RWPE1 (cell line): ENCODE measurements at places on chromosomes 2 and 18.
A peak's percentile ranks its signal among the peaks of the same experiment; 100 is the strongest.

GRCh38 chr18:63307551-63308200 lies 11.9 kb downstream of the BCL2 start:
- DNase-seq, result no peak

GRCh38 chr2:86300496-86300895 lies 36.9 kb downstream of the REEP1 start:
- DNase-seq, result no peak

DNA sequence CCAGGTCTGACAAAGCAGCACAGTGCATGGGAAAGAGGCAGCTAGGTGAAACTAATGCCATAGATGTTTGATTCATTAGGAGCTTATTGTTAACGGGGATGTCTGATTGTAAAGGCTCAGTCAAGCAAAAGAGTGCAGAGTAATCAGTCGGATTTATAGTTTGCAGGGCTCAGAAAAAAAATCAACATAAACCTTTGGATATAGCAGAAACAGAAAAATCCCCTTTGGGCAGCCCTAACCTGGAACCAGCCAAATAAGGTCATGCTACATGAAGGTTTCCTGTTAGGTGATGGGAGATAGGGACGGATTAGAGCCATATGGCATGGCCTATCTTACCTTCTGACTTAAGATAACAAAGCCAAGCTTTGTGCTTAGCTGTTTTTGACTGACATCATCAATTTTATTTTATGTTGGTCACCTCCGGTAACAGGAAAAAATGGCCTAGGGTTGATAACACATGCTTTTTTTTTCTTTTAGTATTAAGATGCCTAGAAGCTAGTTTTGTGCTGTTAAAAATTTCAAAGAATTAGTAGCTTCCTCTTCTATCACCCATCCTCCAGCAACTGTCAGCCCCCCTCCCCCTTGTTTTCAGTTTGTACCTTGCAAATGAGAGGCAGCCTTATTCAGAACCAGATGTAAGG lies 60.7 kb upstream of the ZEB2 start:
- DNase-seq, result no peak

GRCh38 chr2:186485576-186485870 lies 537 bp upstream of the ZC3H15 start:
- DNase-seq, result no peak

DNA sequence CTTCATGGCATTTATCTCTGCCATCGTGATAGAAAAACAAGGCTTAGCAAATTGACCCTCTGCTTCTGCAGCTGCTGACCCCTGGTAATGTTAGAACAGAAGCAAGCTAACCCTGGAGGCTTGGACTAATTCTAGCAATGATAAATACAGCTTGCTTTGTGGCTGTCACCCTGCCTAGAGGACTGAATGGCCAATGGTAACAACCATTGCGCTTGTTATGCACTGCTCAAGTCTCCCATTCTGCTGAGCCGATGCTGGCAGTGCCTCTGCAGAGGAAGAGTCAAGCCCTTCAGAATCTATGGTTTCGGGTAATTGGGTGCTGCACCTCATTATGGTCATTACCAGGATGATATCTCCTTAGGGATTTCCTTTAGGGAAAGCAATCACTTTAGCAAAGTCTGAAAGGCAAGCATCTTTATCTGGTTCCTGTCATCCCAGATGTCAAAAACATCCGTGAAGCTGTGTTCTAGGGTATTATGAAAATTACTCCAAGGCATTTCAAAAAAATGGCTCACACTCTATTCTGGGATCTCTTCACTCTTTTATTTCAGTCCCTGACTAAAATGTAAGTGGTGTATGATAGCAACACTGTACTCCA lies 186.8 kb upstream of the DLGAP1 start:
- DNase-seq, result no peak

GRCh38 chr18:74897971-74898657 lies 300.4 kb downstream of the ZNF407 start:
- peak; percentile 36 for DNase-seq

GRCh38 chr2:113058411-113058994 lies 495 bp upstream of the IL36RN start:
- peak; percentile 58 for DNase-seq

DNA sequence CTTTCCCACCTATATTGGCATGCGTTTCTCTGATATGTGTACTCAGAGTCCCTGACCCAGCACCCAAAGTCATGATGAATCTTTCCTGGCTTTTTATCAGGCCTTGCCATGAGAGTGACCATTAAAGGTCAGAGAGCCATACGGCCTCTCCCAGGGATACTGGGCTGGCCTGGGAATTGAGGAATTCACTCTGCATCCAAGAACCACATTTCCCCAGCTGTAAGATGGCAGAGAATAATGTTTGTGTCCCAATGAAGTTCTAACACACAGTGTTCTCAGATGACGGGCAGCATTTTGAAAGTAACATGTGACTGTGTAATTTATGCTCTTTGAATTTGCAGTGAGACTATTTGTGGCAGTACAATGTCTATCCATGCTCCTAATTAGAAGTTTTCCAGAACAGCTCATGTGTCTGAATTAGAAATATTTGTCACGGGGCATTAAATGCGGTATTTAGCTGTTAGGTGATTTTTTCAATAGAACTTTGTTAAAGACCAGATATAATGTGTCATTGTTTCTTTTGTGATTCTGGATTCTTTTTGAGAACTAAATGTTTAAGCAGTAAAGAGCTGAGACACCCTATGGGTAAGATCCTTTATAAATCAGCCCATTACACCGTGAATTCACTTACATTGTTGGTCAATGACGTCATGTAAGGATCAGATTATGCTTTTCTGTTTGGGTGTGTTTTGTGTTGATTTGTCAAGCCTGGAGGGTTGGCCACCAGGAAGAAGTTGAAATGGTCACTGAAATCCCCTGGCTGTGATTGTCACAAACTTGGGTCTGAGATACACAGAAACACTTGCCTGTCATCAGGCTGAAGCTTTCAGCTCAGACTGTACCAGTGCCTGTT lies 7.3 kb upstream of the SLC3A1 start:
- DNase-seq, result no peak

DNA sequence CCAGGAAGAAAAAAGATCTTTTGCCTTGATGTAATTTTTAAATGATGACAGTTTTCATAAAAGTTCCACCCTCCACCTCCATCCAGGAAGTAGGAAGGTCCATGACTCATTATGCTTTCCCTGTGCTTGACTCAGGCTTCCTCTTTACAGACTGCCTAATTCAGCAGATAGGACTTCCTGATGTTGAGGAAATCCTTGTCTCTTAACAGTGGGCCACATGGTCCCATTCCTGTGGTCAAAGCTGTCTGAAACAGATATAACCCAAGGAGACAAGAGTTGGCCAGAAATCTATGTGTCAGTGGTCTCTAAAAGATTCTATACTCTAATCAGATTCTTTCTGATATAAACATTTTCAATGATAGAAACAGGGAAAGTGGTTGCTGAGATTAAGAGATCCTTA lies 119.1 kb downstream of the BAZ2B start:
- DNase-seq, result peak; percentile 84

- DNase-seq, result peak; percentile 74
Measured at GRCh38 chr2:100013892-100014677, 128.3 kb downstream of the AFF3 start.

DNA sequence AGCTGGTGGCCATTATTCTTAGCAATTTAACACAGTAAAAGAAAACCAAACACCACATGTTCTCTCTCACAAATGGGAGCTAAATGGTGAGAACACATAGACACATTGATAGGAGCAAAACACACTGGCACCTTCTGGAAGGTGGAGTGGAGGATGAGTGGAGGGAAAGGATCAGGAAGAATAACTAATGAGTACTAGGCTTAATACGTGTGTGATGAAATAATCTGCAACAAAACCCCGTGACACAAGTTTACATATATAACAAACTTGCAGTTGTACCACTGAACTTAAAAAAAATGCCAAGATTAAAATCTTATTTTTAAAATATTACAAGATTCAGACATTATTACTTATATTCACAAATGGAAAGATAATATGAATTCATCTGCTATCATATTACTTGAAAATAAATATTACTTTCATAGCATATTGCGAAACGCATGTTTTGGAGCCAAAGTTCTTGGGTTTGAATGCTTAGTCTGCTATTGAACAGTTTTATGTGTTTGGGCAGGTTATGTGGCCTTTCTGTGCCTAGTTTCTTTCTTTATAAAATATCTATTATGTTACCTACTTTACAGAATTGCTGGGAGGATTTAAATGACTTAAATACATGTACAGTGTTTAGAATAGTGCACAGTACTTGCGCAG lies 20.5 kb downstream of the ANKRD62 start:
- DNase-seq, result no peak

- DNase-seq, result no peak
Measured at GRCh38 chr2:26540961-26541360, 63.0 kb upstream of the OTOF start.

DNA sequence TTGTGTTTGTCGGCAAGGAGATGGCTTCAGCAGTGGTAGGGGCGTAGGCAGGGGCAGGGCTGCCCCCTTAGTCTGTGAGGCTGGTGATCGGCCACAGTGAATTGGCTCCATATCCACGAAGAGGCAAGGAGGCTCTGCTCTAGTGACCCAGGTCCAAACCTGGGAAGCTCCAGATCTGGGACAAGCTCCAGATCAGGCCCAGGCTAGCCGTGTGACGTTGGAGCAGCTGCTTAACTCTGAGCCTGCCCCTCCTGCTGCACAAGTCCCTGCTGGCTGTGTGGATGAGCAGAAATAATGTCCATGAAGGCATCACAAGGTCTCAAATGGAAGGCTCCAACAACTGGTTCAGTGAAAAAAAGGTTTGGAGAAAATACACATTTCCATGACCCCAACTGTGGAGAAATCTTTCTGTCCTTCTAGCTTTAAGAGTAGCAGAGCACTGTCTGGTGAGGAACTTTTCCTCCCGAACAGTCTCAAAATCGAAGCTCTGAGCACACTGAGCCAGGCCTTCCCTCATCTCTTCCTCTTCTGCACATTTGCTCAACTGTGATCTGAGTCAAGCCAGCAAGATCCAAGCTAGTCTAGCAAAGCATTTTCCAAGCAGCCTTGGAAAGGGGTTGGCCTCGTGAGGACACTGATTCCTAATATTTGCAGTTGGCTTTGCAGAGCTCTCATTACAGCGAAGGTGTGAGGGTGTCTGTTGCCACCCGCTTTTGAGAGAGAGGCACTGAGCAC lies 67.0 kb upstream of the TCF7L1 start:
- DNase-seq, result no peak

- DNase-seq, result no peak
Measured at GRCh38 chr2:158815658-158816057, 20.5 kb downstream of the DAPL1 start.

- no peak for DNase-seq
Measured at GRCh38 chr2:112304298-112304941, 29.0 kb downstream of the ZC3H6 start.

DNA sequence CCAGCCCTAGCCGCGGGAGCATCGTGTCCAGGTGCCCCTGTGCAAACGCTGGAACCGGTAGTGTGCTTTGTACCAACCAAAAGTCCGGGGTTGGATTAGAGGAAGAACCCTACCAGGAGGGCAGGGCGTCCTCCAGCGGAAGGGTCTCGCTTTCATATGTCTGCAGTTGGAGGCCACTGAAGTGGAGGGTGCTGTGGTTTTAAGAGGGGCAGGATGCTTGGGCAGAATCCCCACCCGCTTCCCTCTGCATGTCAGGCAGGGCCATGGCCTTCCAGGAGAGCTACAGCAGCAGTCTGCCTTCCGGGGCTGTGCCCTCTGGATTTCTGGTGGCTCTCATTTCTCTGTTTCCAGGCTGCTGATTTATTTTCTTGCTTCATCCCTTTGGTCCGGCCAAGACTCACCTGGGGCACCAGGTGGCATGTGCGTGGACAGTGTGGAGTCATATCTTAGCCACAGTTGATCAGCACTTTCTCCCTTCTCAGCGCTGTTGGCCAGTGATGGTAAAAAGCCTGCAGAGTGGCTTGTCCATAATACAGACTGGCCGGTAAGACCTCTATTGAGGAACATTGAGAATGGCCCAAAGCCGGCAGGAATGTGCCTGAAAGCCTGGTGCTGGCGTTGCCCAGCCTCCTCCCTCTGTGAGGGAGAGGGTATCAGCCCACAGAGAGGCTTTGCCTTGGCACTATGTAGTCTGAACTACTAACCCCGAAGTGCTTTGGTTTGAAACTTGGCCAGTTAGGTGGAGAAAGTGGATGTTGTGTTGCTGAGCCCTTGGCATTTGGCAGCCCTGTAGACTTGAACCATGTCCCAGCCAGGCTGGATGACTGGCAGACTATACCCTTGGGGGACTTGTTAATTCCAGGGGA lies 1.8 kb downstream of the AGAP1 start:
- DNase-seq, result peak; percentile 36

GRCh38 chr18:50527636-50528307 lies 32.1 kb upstream of the MAPK4 start:
- no peak for DNase-seq

- DNase-seq, result no peak
Measured at GRCh38 chr2:159828738-159829137, 30.7 kb upstream of the CD302 start.

DNA sequence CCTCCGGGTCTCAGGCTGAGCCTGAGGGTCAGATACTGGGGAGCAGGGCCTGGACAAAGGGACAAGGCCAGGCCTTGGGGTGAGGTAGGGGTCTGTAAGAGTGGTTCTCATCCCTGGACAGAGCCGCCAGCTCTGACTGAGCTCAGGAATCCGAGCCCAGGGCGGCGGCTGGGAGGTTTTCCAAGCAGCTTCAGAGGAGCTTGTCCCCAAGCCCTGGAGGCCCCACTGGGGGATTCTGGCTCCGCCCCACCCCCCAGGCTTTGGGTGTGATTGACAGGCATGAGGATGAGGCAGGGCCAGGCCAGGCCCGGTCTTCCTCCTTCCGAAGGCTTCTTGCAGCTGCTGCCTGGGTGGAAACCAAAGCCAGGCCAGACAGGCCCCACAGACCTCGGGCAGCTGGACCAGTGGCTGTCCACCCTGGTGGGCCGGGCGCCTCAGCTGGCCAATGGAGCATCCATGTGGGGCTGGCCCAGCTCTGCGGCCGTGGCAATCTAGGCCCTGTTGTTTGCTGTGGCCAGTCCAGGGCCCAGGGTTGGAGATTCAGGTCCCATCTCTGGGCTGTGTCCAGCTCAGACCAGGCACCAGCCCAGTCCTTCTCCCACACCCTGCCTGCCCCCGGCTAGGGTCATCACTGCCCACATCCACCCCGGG lies 23.1 kb upstream of the GPC1 start:
- DNase-seq, result no peak

GRCh38 chr2:80292474-80292873 lies 12.1 kb downstream of the LRRTM1 start:
- no peak for DNase-seq

DNA sequence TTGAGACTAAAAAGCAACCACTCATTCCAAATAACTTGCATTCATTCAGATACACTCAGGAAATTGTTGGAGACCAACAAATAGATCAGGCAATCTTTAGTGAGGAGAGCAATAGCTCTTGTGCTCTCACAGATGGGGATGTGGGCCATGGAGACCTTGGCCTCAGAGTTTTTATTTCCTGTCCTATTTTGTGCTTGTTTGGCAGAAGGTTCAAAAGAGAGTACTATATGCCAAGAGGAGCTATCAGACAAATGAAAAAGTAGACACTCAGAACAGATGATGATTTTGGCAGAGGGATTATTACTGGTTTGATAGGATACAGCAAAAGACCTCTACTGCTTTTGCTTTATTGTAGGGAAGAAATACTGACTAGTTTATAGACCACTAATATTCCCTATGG lies 230.2 kb downstream of the KCNE4 start:
- DNase-seq, result no peak

GRCh38 chr2:25380023-25380422 lies 38.3 kb upstream of the DNMT3A start:
- DNase-seq, result no peak

- DNase-seq, result no peak
Measured at GRCh38 chr2:37459095-37459981, 114.9 kb downstream of the QPCT start.
